MG63 (cell line): ENCODE measurements at places on chromosomes 16 and 17.
A peak's percentile ranks its signal among the peaks of the same experiment; 100 is the strongest.

- DNase-seq: no peak
These were observed 47.2 kb upstream of the KDM6B start for GRCh38 chr17:7786866-7787265.

DNA sequence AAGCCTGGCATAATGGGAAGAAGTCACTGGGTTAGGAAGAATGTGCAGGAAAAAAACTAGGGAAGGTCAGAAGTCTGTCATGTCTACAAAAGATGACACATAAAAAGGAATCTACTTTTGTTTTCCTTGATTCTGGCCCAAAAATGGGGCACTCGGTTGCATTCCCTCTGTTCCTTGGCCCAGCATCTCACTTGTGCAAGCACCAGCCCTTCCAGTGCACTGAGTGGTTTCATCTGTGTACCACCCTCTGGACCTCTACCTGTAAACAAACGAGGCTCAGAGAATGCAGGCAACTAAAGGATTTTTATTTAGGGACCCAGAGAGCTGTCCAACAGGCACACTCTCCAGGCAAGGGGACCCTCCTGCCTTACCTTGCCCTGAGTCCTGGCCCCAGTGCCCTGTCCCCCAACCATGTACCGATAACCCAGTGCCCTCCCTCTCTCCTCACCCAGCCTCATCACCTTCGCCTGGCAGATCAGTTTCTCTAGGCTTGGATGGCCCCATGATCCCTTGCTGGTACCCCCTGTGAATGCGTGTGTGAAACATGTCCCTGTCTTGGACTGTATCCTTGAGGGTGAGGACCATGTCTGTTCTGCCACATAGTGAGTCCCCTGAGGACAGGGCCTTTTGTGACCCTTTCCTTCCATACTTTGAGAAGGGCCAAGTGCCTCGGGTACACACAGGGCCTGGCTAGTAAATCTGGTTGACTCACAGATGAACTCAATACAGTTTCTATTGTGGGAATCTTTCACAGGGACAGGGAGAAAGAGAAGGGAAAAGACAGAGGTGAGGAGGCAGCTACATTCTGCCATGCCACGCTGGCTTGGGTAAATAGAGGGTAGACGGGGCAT lies 13.3 kb downstream of the NXPH3 start:
- DNase-seq: peak; percentile 60

- DNase-seq: peak; percentile 73
These were observed 15.6 kb upstream of the PDK2 start for GRCh38 chr17:50079334-50080095.

- peak; percentile 39 for DNase-seq
These were observed 364.7 kb upstream of the DYNLRB2 start for GRCh38 chr16:80176114-80176513.

- no peak for DNase-seq
These were observed 71.9 kb downstream of the AXIN2 start for GRCh38 chr17:65489413-65490155.
